Islet precursor cell (in vitro differentiated cells): ENCODE measurements at places on chromosomes 12 and 14.

- DNase-seq = no peak
Observed at GRCh38 chr12:103024650-103025049, 67.2 kb downstream of the ASCL1 start.

GRCh38 chr12:92030618-92031017 is 115.0 kb downstream of the BTG1 start:
- no peak for DNase-seq

DNA sequence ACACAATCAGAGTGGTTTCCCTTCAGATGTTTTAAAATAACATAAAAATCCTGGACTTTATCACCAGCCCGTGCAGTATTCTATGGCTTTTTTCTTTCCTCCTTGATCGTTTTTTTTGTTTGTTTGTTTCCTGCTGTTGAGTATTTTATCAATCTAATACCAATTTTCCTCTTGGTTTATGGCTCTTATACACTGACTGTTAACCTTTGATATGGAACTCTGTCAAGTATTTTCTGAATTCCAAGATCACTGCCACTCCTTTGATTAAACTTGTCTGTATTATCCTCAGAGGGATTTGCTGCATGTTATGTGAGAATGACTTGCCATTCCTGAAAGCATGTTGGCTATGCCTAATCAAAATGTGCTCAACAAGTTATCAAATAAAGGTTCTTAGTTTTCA is 88.4 kb downstream of the PELI2 start:
- DNase-seq = no peak

DNA sequence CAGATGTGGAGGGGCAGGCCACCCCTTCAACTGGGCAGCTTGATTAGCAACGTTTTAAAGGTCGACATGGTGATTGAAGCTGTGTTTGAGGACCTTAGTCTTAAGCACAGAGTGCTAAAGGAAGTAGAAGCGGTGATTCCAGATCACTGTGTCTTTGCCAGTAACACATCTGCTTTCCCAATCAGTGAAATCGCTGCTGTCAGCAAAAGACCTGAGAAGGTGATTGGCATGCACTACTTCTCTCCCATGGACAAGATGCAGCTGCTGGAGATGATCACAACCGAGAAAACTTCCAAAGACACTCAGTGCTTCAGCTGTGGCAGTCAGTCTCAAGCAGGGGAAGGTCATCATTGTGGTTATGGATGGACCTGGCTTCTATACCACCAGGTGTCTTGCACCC is 23.9 kb upstream of the AICDA start:
- peak; percentile 70 for DNase-seq

- peak; percentile 70 for DNase-seq
Observed at GRCh38 chr12:4820971-4821370, 88.7 kb upstream of the KCNA1 start.

DNA sequence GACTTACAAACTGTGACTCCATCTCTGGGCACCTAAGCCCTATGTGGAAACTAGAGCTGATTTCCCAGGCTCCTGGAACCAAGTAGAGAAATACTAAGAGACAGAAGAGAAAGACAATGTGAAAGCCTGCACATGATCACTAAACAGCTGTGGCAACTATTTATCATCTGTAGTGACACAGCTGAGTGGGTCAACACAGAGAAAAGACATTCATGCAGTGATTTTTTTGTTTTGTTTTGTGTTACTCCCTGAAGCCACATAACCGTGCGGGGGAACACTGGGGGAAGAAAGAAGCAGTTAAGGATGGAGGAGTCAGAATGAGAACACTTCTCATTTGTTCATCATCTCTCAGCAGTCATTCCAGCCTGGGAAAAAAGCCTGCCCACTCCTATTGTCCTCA is 1.5 kb downstream of the PRR4 start:
- DNase-seq = no peak

DNA sequence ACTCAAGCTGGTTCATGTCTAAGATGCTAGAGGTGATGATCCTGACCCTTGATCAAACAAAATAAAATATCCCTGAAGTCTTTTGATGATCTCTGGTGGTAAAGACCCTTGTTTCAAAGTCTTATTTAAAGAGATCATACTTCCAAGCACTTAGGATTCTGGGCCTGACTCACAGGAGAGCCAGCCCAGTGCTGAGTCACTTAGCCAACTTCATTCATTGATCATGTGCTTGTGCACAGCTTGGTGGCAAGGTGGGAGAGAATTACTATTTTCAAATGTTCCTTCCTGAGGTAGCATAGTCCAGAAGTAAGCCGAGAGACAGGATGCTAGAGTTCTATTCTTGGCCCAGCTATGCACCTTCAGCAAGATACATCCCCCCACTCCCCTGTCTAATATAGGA is 40.6 kb downstream of the SCN8A start:
- DNase-seq = peak; percentile 70

GRCh38 chr12:43406801-43407200 is 145.2 kb downstream of the ADAMTS20 start:
- DNase-seq = no peak

GRCh38 chr14:59187118-59187517 is 1.3 kb upstream of the DAAM1 start:
- DNase-seq = no peak

- no peak for DNase-seq
Observed at GRCh38 chr12:51753980-51754675, 94.4 kb downstream of the FIGNL2 start.

- peak; percentile 68 for DNase-seq
Observed at GRCh38 chr14:50051106-50051505, 65.3 kb downstream of the VCPKMT start.

GRCh38 chr14:96979611-96980074 is 182.5 kb downstream of the VRK1 start:
- no peak for DNase-seq

DNA sequence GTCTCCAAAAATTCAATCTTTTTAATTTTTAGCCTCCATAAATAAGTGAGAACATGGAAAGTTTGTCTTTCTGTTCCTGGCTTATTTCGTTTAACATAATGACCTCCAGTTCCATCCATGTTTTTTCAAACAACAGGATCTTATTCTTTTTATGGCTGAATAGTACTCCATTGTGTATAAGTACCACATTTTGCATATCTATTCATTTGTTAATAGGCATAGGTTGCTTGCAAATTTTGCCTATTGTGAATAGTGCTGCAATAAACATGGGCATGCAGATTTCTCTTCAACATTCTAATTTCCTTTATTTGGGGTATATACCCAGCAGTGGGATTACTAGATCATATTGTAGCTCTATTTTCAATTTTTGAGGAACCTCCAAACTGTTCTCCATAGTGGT is 16.1 kb upstream of the PAH start:
- DNase-seq = no peak

DNA sequence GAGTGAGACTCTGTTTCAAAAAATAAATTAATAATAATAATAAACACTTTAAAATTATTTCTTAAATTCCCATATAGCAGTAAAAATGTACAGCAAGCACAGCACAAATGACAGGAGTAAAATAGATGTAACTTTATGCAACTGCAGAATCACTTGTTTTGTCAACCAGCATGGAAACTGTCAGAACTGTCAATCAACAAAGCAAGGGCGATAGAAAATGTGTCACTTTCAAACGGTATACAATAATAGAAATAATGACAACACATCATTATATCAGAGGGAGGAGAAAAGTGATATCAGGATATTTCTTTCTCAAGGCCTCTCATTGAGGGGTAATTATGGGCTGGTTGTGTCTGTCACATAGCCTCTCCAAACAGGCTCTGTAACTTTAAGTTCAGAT is 68.2 kb downstream of the KLHL28 start:
- no peak for DNase-seq

- peak; percentile 67 for DNase-seq
Observed at GRCh38 chr12:69042970-69043369, 110.0 kb upstream of the CPM start.

- DNase-seq = no peak
Observed at GRCh38 chr12:6346235-6346832, 4.5 kb upstream of the TNFRSF1A start.

DNA sequence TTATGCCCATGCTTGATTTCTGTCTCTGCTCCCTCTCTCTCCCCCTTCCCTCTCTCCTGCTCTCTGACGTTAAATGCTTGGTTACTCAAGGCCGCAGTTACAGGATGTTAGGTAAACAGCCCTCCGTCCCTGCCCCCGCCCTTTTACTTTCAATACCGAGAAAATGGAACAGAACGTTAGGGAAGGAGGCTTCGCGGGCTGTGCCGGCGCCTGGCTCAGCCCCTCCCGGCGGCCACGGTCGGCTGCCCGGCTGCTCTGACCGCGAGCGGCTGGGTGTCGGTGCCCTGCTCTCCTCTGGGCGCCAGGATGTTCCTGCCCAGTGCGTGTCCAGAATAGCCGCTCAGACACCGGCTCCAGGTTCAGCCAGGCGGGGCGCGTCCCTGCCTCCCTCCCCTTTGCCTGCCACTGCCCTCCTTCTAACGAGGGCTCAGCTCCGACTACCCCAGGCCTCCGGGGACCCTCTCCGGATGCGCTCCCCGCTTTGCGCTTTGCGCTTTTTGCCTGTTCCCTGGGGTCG is 166.1 kb downstream of the ADCK1 start:
- DNase-seq = peak; percentile 66

DNA sequence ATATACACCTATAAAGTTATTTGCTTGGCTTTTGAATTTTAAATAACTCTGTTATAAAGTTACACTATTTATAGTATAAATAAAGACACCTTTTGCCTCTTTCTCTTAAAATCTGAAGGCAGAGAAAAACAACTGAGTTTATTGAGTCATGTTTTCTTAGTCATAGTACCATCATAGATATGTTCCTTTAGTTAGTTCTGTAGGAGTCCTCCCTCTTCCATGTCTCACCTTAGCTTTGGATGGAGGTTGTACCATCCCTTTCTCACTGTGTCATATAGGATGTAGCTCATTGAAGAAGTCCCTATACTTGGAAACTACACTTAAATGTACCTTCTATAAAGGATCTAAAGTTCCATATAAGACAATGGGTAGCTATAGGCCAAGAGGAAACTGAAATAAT is 39.7 kb upstream of the TSPAN8 start:
- DNase-seq = no peak

GRCh38 chr14:30054201-30054600 is 126.6 kb upstream of the PRKD1 start:
- DNase-seq = no peak

- no peak for DNase-seq
Observed at GRCh38 chr14:103560691-103561090, 1.8 kb downstream of the BAG5 start.

GRCh38 chr12:102512523-102512922 is 32.2 kb upstream of the IGF1 start:
- no peak for DNase-seq

DNA sequence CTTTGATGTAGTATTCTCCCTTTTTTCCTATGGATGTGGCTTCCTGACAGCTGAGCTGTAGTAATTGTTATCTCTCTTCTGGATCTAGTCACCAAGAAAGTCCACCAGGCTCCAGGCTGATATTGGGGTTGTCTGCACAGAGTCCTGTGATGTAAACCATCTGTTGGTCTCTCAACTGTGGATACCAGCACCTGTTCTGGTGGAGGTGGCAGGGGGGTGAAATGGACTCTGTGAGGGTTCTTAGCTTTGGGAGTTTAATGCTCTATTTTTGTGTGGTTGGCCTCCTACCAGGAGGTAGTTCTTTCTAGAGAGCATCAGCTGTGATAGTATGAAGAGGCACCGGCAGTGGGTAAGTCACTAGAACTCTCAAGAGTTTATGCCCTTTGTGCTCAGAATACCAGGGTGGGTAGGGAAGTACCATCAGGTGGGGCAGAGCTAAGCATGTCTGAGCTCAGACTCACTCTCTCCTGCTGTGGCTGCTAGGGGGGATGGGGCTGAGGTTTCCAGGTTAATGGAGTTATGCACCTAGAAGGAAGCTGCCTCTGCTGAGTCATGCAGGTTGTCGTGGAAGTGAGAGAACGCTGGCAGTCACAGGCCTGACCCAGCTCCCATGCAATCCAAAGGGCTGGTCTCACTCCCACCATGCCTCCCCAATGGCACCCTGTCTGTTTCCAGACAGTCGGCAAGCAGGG is 3.0 kb upstream of the TAS2R14 start:
- peak; percentile 96 for DNase-seq

DNA sequence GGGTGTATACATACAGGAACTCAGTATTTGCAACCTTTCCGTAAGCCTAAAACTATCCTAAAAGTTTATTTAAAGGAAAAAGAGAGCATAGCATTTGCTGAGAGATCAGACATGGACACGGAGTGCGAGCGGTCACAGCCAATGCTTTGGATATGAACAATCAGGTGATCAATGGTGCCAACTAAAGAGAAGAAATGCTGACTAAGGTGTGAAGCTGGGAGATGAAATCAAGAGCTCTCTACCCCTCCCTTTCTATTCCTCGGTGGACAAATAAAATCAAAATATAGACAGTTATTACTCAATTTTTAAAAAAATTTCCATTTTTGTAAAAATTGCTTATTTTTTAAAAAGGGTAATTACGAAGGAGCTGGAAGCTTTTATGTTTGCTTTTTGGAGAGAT is 29.2 kb downstream of the NT5DC3 start:
- no peak for DNase-seq

GRCh38 chr12:130636370-130636769 is 79.7 kb downstream of the RIMBP2 start:
- DNase-seq = no peak

DNA sequence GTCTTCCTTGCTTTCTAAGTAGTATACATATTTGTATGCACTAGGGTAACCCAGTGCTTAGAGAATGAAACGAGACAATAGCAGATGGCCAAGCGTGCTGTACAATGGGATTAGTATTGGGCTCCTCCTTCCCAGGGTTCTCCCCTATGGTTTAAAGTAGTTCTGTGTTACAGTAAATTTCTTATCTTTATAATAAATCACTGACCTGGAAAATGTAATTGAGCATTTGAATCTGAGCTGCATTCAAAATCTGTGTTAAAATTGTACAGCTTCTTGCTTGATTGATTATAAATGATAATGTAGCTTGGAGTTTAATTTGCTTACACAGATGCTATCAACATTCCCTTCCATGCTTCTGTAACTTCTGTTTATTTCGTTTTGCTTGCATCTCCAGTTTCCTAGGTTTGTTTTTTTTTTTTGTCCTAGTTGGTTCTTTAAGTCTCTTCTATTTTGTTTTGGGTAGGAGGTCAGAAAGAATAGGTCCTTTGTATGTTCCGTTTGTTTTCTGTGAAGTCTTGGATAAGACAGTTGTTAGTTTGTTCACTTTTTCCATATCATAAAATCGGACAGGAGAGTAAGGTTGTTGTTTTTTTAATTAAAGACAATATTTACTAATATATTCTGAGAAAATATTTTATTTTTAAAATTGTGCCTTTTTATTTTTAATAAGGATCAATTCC is 171.2 kb downstream of the ERC1 start:
- DNase-seq = no peak

- DNase-seq = no peak
Observed at GRCh38 chr12:81963636-81964035, 204.5 kb upstream of the PPFIA2 start.
